OCI-LY7 (cell line): ENCODE measurements at places on chromosomes 5 and 9. TPM values are rescaled to one million over a fixed set of nuclear protein-coding genes. Genes with fewer than 3 reads are reported as not detected.

The ADAM19 gene
- total RNA-seq, result 78.3 and 103 TPM in 2 replicates

The HAVCR2 gene
- total RNA-seq, result 3.7 and 4.4 TPM in 2 replicates

The SPINK6 gene
- total RNA-seq, result not detected in 2 replicates

The PDE8B gene
- 0.21 and 0.50 TPM in 2 replicates for total RNA-seq

The C1QTNF3 gene
- 3.6 and 4.2 TPM in 2 replicates for total RNA-seq

The CDH12 gene
- total RNA-seq, result not detected in 2 replicates

The CDKN2A gene
- total RNA-seq, result 145 and 148 TPM in 2 replicates

The ADAMTS13 gene
- total RNA-seq, result 18.1 and 18.5 TPM in 2 replicates

The FAM153A gene
- 3.6 and 4.7 TPM in 2 replicates for total RNA-seq
